ENCODE measurements at places on chromosomes 16 and 17.

DNA sequence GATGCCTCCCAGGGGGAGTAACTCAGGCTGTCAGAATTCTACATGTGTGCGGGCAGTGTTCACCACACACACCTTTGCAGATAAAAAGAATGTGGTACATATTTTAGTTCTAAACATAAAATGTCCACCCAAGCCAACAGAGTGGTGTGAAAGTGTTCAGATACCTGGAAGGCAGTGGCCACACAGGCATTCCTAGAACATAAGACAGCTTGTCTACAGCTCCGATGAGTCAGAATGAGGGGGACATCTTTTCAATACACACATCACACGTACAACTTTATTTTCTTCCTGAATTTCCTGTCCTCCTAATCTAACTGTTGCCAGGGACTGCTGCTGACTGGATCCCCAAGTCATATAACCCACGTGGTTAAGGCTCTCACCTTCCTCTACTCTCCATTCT, 142.3 kb downstream of the ZFHX3 start:
- no peak for DNase-seq
- no peaks in the 10 kb centered on the region for H3K27me3 ChIP-seq
- no peaks in the 10 kb centered on the region for H3K36me3 ChIP-seq
- no peak overlapping the region for H3K4me3 ChIP-seq
- no peaks in the 10 kb centered on the region for H3K4me1 ChIP-seq

DNA sequence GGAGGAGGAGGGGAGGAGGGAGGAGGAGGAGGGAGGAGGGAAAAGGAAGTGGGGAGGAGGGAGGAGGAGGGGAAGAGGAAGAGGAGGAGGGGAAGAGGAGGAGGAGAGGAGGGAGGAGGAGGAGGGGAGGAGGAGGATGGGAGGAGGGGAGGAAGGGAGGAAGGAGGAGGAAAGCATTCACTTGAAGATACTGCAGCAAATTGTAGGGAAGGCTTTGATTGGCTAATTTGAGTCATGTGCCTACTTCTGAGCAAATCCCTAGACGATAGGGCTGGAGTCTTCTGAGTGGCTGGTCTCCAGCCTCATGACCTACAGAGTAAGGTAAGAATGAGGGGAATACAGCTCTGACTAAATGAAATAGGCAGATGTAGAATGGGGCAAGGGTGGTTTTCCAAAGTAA, 783.2 kb upstream of the RBFOX1 start:
- no peaks in the 10 kb centered on the region for H3K36me3 ChIP-seq
- no peak overlapping the region for H3K27ac ChIP-seq
- no peak overlapping the region for H3K4me3 ChIP-seq
- H3K27me3 ChIP-seq: no peaks in the 10 kb centered on the region
- no peak for DNase-seq

DNA sequence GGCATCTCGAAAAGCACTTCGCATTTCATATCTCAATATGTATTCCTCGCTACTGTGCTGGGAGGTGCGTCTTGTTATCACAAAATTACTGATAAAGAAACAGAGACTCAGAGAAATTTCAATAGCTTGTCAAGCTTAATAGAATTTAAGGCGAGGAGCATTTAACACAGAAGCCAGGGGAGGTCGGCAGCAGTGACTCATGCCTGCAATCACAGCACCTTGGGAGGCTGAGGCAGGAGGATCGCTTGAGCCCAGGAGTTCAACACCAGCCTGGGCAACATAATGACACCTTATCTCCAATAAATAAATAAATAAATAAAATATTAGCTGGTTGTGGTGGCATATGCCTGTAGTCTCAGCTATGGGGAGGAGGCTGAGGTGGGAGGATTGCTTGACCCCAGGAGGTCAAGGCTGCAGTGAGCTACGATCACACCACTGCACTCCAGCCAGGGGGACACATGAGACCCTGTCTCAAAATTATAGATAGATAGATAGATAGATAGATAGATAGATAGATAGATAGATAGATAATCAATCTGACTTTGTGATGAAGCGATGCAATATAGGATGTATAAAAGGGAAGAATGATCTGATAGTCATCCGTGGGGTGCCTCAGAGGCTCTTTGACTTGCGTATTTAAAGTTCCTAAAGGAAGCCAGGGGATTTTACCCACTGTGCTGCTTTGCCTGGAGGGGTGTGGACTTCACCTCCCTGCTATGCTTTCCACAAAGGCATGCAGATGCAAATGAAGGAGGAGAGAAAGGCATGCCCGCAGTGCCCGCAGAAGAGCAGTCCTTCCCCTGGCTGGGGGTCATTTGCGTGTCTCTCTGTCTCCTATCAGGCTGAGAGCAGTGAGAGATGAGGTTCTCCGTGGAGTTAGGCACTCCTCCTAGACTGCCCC, 15.9 kb upstream of the USP10 start:
- no peaks in the 10 kb centered on the region for H3K27me3 ChIP-seq
- no peak overlapping the region for H3K27ac ChIP-seq
- H3K4me3 ChIP-seq: no peak overlapping the region

DNA sequence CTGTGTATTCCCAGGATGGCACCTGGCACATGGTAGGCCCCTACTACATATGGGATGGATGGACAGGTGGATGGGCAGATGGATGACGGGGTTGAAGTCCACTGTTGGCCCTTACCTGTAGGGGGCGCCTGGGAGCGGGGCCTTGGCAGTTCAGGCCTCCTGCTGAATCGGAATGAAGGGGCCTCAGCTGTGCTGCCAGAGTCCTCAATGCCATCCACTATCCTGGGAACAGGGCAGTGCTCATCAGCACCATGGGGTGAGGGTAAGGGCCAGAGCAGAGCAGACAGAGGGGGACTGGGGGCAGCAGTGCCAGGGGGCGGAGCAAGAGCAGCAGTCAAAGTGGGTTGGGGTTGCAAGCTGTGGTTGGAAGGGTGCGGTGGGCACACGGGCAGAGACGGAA, 8.3 kb upstream of the RAB5C start:
- H3K27ac ChIP-seq: no peak overlapping the region
- no peaks in the 10 kb centered on the region for H3K27me3 ChIP-seq
- no peak for DNase-seq
- no peaks in the 10 kb centered on the region for H3K36me3 ChIP-seq

GRCh38 chr17:51427856-51428255, 167.5 kb downstream of the UTP18 start:
- no peak for DNase-seq
- no peak overlapping the region for H3K4me3 ChIP-seq
- no peak overlapping the region for H3K27ac ChIP-seq
- no peaks in the 10 kb centered on the region for H3K27me3 ChIP-seq

DNA sequence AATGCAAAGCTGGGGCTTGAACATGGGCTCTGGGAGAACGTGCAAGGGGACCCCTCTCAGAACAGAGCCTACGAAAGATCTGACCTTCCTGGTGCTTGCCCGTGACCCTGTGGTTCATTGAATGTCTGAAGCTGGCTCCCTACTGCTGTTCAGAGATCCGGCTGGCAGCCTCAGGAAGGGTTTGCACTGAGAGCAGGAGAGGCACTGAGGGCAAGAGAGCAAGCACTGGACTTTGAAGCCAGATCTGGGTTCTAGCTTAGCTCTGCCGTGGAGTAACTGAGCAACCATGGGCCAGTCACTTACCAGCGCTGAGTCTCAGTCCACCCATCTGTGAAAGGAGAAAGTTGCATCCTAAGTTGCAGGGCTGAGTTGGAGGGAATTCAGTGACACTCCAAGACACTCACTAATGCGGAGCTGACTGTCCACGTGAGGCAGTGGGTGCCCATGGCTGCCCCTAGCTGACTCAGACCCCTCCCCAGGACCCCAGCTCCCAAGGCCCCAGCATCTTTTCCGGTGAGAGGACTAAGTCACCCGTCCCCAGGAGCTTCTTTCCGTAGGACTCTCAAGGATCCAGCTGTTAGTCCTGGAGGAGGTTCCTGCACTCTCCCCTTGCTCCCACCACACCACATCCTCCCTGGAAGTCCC, 41.3 kb downstream of the BEAN1 start:
- H3K4me3 ChIP-seq: no peak overlapping the region
- no peaks in the 10 kb centered on the region for H3K4me1 ChIP-seq
- DNase-seq: no peak
- no peaks in the 10 kb centered on the region for H3K36me3 ChIP-seq

All from hepatocyte (in vitro differentiated cells).